Effector memory CD4-positive, alpha-beta T cell (primary cell): ENCODE measurements at places on chromosomes 12 and 14.

- DNase-seq: no peak
Measured at GRCh38 chr14:94466706-94467370, 9.2 kb downstream of the SERPINA9 start.

- no peak for DNase-seq
Measured at GRCh38 chr14:95255013-95255412, 64.7 kb downstream of the CLMN start.

DNA sequence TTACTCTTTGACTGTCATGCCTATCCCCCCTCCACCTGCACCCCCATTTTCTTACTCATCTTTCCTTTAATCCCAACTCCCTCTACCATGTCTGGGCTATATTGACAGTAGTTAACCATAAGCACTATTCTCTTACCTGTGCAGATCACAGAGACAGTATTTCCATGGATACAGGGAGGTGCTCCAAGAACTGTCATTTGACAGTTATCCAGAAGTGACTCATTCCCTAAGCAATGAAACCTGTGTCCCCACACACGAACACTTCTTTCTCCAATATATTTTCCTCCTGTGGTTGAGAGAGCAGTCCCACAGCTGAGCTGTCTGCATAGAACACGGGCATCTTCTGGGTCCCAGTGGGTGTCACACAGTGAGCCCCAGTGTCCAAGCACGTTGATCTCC lies 68.8 kb downstream of the CD163L1 start:
- no peak for DNase-seq

GRCh38 chr14:31090883-31091764 lies 64.9 kb upstream of the STRN3 start:
- no peak for DNase-seq

DNA sequence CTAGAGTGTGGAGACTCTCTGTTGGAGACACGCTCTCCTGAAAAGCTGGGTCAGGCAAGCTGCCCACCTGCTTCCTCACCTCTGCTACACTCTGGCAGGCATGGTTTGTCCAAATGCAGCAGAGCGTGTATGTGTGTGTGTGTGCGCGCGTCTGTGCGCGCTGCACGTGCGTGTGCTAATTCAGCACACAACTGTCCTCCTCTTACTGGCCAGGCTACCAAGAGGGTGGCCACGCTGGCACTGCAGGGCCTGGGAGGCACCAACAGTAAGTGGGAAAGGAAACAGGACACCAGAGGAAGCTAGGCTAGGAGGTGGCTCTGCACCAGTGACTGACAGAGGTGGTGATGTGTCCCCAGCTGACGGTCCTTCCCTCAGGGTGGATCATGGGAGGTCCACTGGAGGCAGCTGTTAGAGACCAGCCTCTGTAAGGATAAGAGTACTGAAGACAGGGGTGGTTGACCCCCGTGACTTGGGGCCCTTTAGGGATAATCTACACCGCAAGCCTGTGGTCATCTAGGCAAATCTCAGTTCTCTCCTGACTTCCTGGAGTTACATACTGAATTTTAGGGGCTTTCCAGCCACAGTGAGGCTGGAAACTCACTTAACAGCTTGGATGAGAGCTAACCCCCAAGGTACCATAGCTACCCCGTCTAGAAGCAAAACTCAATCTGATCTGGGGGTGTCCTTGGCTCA lies 15.6 kb upstream of the TFCP2 start:
- DNase-seq: no peak

- no peak for DNase-seq
Measured at GRCh38 chr14:74936151-74936550, 13.1 kb upstream of the RPS6KL1 start.

GRCh38 chr12:53659011-53659551 lies 16.8 kb downstream of the ATP5MC2 start:
- DNase-seq: no peak

- DNase-seq: no peak
Measured at GRCh38 chr14:85453401-85454225, 76.3 kb upstream of the FLRT2 start.

- no peak for DNase-seq
Measured at GRCh38 chr12:69173368-69173767, 66.0 kb upstream of the CPSF6 start.

DNA sequence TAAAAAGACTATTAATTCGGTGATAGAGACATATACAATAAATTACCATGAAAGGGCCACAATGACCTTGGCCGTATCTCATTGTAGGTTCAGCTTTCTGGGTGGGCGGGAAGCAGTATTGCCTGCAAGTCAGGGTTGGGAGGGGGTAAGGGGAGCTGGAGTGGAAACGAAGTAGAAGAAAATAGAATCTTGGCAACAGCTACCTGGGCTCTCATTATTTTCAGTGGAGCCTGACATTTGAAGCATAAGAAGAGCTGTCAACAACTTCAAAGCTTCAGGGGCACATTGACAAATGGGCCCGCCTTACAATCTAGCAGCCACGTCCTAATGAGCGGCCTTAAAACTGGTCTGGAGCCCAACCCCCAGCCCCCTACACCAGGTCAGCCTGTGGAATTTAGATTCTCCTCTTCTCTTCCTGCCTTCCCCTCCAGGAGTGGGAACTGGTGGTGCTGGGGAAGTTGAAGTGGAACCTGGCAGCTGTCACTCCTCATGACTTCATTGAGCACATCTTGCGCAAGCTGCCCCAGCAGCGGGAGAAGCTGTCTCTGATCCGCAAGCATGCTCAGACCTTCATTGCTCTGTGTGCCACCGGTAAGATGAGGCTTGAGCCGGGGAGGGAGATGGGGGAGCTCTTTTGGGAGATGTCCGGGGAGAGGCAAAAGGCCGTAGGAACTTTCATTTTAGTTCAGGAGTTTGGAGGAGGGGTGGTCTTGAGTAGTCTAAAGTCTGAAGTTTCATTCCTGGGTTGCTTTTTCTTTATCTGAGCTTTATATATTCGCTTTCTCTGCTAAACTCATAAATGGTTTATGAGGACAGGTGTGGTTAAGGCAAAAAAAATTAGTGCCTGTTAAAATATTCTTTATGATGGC lies 5.0 kb downstream of the CCND2 start:
- no peak for DNase-seq

- no peak for DNase-seq
Measured at GRCh38 chr12:13230500-13230899, 34.0 kb downstream of the EMP1 start.

DNA sequence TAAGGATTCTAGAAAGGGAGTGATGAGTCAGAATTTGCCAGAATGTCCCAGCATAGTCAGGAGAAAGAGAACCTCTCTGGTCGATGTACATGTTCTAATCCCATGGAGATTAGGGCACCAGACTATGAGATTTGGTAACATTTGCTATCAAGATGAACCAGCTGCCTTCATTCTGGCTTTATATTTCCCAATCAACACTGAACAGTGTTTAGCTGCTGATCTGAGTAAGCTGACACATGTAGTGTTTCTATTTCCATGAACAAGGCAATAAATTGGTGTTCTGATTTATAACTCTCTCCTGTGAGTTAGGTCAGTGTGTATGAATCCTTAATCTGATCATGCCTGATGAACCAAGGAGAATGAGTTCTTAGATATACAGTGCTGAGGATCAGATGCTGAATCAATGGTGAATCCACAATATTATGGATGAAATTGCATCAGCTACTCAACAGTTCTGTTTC lies 158.0 kb upstream of the AMIGO2 start:
- no peak for DNase-seq

DNA sequence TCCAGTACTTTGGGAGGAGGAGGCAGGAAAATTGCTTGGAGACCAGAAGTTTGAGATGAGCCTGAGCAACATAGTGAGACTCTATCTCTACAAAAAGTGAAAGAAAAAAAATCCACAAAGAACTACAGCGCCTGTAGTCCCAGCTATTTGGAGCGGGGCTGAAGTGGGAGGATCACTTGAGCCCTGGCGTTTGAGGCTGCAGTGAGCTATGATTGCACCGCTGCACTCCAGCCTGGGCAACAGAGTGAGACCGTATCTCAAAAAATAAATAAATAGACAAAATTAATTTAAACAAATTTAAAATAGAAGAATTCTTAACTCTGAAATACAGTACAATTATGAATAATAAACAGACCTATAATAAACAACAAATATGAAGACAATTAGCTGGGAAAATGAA lies 40.9 kb downstream of the ATL1 start:
- DNase-seq: no peak

- no peak for DNase-seq
Measured at GRCh38 chr12:46100551-46101484, 110.4 kb upstream of the SCAF11 start.

DNA sequence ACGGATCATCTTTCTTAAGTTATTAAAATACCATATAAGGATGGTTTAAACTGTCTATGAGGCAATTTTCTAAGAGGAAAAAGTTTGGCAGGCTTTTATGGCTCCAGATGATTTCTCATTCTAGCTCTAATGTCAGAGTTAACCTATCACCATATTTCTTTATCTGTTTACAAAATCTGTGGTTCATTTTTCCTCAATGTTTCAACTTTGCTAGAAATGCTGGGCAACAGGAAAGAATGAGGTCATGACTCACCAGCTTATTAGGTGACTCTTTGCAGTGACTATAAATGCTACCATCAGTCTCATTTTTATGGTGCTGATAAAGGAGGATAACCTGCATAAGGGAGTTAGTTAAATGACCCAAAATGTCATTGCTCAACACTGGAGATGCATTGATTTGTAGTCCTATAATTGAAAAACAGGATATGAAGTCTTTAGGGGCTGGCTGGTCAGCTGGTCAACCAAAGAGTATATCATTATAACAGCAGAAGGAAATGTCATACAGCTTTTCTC lies 45.3 kb upstream of the RAP1B start:
- no peak for DNase-seq

DNA sequence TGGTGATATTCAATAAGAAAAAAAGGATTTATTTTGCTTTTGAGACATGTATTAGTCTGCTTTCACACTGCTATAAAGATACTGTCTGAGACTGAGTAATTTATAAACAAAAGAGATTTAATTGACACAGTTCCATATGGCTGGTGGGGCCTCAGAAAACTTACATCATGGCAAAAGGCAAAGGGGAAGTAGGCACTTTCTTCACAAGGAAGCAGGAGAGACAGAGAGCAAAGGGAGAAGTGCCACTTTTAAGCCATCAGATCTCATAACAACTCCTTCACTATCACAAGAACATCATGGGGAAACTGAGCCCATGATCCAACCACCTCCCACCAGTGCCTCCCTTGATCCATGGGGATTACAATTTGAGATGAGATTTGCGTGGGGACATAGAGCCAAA lies 43.9 kb downstream of the BHLHE41 start:
- DNase-seq: no peak

DNA sequence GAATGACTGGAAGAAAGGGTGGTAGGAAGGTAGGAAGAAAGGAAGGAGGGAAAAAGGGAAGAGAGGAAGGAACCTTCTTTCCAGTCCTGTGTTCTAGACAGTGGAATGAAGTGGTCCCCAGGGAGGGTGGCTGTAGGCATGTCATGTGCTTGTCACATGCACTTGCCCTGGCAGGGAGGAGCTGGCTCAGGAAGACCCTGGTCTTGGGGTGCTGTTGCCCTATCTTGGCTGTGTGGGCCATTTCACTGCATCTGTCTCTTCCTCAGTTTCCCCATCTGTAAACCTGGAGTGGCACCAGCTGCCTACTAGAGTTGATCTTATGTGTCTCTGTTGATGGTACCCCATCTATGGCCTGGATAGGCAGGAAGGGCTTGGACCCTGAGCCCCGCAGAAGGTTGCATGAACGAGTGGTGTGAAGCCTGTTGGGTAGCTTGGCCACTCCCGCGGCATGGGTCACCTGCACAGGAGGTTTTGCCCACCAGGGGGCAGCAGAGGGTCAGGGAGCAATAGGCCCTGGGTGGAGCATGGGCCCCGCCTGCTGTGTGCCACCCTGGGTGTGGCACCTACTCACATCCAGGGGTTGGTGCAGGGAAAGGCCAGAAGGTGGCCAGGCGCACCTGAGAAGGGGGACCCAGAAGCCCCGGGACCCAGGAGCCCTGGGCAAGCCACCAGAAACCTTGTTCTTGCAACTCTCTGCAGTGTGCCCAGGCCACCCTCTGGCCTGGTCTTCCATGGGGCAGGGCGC lies 25.1 kb downstream of the MEG3 start:
- DNase-seq: peak; percentile 53

DNA sequence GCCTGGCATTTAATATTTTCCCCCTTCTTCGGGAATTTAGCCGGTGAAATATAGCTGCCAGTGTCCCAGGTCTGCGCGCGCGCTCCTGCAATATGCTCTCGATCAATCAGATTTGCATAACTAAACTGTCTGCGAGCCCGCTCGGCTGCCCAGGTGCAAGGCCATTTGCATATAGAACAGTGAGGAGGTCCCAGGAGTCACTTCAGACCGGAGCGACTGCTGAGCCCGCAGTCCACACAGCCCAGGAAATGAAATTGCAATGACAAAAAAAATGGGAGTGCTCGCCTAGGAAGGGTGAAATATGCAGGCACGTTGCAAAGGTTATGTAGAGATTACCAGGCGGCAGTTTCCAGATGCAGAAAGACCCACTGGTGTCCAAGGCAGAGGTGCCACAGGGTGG lies 228.5 kb downstream of the VRK1 start:
- no peak for DNase-seq

GRCh38 chr12:68414988-68415387 lies 82.8 kb upstream of the MDM1 start:
- DNase-seq: no peak

- DNase-seq: no peak
Measured at GRCh38 chr12:94609917-94610443, 40.4 kb downstream of the TMCC3 start.

GRCh38 chr12:125262851-125263250 lies 197.6 kb downstream of the AACS start:
- DNase-seq: no peak

- DNase-seq: no peak
Measured at GRCh38 chr12:122107261-122107660, 28.7 kb downstream of the MLXIP start.

DNA sequence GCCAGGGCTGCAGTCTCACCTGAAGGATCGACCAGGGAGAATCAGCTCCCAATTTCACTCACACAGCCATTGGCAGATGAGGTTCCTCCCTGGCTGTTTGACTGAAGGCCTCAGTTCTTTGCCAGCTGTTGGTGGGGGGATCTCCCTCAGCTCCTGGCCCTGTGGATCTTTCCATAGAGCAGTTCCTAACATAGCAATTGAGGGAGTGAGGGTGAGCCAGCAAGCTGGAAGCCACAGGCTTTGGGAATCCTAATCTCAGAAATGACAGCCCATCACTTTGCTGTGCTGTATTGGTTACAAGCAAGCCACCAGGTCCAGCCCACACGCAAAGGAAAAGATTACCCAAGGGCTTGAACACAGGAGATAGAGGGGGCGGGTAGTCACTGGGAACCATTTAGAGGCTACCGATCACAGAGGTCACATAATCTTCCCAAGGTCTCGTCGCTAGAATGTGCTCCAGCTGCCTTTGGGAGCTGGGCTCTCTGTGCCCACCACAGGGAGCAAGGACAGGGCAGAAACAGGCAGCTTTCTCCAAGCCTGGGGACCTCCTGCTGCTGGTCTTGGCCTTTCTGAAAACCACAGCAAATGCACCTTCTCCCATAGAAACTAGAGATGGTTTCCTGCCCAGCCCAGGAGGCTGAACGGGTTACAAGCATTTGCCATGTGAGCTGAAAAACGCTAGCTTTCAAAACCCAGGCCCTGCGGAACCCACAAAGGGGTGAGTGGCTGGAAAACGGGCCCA lies 4.6 kb upstream of the OTUB2 start:
- no peak for DNase-seq
